NCI-H1105 treated with DMSO at 0.1 percent for 48 hours (cell line): ENCODE measurements at places on chromosomes 7 and 10.
A peak's percentile ranks its signal among the peaks of the same experiment; 100 is the strongest.

DNA sequence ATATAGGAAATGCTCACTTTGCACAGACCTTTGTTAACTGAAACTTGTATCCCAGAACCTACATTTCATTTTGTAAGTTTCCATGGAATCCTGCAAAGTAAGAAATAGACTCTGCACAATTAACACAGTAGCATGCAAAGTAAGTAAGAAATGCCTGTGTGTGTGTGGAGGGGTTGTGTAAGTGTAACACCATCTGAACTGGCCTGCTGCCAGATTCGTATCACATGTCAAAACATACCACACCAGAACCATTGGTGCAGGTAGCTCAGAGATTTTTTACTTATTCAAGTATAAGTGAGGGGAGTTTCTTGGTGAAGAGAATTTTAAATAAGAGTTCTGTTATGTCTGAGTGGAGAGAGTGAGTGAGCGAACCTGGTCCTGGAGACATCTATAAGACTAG, 17.9 kb upstream of the DDX21 start:
- no peak for DNase-seq

DNA sequence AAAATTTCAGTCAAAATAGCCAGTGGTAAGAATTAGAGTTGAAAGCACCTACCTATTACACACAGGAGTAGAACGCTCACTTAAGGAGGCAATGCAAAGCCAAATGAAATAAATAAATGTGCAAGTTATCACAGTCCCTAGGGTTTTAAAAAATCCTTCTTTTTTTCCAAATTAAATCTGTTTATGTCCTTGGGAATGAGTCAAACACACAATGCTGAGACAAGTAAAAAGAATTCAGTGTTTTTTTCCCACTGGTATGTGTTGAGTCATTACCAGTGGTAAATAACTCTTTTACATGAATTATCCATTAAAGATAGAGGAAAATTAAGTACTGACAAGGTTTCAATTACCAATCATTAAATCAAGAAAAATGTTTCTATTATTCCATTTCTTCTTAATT, 438.6 kb downstream of the TNS3 start:
- no peak for DNase-seq

- DNase-seq, result no peak
Measured at GRCh38 chr10:50614444-50615137, 9.2 kb downstream of the SGMS1 start.

DNA sequence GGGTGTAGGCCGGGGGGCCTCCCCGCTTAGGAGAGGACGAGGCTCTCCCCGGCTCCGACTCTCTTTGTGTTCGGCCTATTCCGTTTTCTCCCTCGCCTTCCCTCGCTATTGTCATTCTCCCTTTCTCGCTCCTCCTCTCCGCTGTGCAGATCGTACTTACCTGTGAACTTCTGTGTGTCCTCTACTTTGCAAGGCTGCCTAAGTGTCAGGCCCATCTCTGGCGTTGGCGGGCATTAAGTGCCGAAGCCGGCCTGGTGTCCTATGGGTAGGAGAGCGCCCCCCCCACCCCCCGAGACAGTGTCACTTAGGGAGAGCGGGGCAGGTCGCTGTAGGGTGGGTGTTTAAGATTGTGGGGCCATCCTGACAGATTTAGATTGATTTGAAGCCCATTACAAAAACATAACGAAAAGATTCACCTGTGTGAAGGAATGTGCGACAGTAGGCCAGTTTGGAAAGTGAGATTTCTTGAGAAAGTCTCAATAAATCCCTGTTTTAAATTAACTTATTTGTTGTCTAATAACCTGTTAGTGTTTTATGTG, 579 bp downstream of the RBM33 start:
- peak; percentile 40 for DNase-seq

DNA sequence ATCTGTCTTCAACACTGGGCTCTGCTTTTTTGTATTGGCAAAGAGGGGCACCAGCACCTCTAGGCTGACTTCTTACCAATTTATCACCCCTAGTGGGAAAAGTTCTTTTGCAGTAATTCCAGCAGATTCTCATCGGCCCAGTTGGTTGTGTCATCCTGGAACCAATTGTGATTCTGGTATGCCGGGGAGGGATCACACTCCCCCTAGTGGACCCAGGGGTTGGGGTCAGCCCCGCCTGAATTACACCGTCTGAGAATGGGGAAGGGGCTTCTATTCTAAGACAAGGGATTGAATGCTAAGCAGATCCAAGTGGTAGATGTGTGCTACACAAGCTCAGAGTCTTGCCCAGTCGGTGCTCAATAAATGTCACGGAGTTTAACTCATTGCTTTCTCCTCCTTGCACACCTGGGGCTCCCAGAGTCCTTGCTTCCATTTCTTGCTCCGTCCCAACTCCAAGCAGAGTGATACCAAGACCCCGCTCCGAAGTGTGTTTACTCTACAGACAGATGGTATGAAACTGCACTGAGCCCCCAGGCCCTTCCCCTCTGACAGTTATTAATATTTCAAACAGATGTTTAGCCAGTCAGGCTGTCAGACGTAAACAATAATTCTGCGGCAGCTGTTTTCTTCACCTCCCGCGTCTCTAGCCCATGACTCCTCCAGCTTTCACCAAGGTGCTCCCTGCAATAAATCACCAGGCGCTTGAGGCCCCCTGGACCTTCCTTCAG, 71.9 kb downstream of the C10orf105 start:
- no peak for DNase-seq

- no peak for DNase-seq
Measured at GRCh38 chr7:73907554-73908122, 46.7 kb downstream of the TMEM270 start.

DNA sequence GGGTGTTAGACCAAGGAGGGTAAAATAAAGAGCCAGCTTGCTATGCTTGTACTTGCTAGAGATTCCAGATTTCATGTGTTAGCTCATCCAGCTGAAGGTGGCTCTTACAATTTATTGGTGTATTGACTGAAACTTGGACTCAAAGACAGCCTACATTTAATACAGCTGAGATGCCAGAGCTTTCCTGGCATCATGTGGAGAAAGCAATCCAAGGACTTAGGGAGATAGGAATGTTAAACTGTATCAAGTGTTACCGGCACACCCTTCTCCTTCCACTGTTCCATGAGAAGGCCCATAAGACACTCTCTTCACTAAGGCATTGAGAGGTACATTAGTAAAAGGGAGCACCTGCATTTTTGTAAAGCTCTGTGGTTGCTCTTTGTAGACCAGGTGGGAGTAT, 9.3 kb upstream of the HERPUD2 start:
- no peak for DNase-seq

DNA sequence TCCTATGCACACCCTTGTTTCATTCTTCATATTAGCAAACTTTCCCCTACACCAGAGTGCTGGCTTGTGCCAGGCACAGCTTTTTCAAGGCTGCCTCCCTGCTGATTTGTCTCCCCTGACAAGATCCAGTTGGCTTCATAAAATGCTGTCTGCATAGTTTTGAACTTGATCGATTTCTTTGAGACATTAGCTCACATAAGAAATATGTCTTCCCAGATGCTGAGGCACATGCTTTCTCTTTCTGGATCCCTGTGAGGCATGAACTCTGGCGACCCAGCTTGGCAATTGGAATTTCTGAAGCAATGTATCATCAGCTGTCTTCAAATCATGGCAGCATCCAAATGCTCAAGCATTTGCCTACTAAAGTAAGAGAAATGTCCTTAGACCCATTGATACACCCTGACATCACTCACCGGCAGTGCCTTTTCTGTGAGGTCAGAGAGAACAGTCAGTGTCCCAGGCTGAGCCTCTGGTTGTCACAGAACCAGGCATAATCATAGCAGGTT, 616.4 kb upstream of the GHITM start:
- DNase-seq, result no peak

- no peak for DNase-seq
Measured at GRCh38 chr7:2821842-2822507, 22.1 kb downstream of the GNA12 start.

- no peak for DNase-seq
Measured at GRCh38 chr7:16399265-16399831, 22.0 kb downstream of the CRPPA start.

DNA sequence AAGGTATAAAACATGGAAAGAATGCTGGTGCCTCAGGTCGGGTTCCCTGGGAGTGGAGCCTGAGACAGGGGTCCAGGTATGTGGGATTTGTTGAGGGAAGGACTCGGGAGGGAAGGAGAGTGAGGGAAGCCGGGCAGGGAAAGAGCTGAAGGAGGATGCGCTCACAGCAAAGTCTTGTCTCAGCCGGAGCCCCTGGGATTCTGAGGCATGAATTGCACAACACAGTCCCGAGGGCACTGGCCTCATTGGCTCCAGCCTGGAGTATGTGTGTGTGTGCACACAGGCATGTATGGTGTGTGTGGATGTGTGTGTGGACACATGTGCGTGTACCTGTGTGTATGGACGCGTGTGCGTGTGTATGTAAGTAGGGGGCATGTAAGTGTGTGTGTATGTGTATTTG, 87.4 kb downstream of the WDFY4 start:
- DNase-seq, result no peak

DNA sequence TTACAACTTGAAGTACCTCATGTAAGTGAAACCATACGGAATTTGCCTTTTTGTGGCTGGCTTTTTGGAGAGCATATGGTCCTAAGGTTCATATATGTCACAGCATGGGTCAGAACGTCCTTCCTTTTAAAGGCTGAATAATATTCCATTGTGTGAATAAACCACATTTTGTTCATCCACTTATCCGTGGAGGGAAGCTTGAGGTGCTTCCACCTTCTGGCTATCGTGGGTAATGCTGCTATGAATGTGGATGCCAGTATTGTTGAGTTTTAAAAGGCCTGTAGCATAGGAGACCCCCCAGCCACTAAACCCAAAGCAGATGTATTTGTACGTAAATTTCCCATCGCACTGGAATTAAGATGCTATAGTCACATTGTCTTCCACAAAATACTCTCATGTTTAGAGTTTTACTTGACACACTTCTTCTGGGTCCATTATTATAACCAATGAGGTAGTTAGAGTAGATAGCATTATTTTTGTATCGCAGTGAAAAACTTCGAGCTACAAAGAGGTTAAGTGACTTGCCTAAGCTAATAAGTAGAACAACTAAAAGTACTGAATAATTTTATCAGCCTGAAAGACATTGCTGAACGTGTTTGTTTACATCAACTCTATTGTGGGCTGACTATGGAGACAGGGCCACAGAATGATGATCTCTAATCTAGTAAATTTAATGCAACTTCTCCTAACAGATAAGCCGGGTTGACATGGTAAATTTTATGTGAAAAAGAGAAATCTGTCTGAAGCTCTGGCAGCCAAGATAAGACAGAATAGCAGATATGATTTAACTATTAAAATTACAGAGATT, 183.0 kb upstream of the CTBP2 start:
- no peak for DNase-seq

- no peak for DNase-seq
Measured at GRCh38 chr7:45586542-45587520, 12.7 kb downstream of the ADCY1 start.

- no peak for DNase-seq
Measured at GRCh38 chr10:63375859-63376258, 89.9 kb downstream of the JMJD1C start.

- DNase-seq, result no peak
Measured at GRCh38 chr7:146875237-146875785, 758.7 kb downstream of the CNTNAP2 start.
